ENCODE measurements at places on chromosomes 5 and 9.
A peak's percentile ranks its signal among the peaks of the same experiment; 100 is the strongest.

- no peak for DNase-seq
Measured at GRCh38 chr5:179852993-179853547, 5.5 kb downstream of the MRNIP start.

DNA sequence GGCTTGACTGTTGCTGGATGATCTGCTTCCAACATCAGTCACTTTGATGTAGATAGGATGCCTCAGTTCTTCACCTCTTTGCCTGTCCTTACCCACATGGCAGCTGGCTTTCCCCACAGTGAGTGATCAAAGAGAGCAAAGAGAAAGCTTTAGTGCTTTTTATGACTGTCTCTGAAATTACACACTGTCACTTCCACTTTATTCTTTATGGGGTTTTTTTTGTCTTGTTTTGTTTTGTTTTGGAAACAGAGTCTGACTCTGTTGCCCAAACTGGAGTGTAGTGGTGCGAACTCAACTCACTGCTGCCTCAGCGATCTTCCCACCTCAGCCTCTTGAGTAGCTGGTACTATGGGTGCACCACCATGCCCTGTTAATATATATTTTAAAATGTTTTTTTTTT is 32.4 kb upstream of the C5orf24 start:
- no peak for DNase-seq

- DNase-seq = no peak
Measured at GRCh38 chr5:158261674-158262367, 402.9 kb upstream of the CLINT1 start.

DNA sequence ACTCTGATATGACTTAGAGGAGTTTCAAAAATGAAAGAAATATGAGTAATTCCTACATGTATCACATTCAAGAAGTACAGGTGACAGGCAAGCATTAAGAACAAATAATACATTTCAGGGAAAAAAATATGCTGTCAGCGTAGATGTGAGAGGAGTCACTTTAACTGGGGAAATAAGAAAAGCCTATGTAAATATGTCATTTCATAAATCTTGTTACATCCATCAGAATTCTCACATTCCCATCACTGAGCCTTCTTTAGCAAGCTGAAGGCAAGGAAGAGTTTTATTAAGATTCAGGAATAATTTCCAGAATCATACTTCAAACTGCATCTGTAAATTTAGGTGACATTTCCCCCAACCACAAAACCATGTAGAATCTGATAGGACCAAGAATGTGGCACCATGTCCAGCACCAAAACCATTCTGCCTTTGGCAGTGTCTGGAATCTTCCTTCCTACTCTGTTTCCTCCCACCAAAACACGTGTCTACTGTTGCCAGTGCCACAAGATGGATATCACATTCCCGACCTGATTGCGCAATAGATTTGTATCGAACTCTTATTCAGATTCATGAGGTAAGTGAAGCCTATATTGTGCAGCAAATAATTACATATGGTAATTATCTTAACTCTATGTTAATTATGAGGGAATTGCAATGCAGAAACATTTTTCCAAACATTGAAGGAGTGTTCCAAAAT is 690.9 kb downstream of the ISL1 start:
- no peak for DNase-seq

- peak; percentile 75 for DNase-seq
Measured at GRCh38 chr5:133735346-133735745, 123.0 kb upstream of the FSTL4 start.

DNA sequence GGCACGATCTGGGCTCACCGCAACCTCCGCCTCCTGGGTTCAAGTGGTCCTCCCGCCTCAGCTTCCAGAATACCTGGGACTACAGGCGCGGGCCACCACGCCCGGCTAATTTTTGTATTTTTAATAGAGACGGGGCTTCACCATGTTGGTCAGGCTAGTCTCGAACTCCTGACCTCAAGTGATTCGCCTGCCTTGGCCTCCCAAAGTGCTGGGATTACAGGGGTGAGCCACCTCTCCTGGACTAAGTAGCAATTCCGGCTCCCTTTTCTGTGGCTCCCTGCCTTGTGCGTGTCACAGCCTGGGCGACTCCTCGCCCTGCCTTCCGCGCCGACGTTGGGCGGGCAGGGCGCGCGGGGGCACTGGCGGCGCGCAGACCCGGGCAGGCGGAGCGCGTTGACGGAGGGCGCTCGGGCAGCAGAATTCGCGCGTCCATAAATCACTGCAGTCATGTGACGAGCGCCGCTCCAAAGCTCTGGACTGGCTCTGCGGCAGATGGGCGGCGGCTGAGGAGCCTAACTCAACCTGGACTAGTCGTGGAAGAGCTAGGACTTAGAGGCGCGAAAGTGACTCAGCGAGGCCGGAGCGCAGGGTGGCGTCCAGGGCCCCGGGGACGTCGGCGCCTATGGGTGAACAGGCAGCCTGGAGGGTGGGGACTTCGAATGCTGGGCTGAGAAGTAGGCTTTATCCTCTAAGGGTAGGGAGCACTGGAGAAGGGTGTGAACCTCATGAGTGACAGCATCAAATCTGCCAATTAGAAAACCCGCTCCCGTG is 1.4 kb upstream of the CIZ1 start:
- peak; percentile 68 for DNase-seq

DNA sequence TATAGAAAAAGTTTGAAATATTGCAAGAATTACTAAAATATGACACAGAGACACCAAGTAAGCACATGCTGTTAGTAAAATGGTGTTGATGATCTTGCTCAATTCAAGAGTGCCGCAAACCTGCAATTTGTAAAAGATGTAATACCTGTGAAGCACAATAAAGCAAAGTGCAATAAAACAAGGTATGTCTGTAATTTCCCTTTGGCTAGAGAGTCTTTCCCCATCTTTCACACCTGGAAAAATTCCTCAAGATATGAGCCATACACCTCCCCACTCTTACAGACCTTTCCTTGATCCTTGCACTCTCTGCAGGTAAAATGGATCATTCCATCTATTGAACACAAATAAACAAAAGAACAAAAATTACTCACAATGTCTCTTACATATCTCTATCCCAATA is 597.8 kb downstream of the EFNA5 start:
- DNase-seq = no peak

DNA sequence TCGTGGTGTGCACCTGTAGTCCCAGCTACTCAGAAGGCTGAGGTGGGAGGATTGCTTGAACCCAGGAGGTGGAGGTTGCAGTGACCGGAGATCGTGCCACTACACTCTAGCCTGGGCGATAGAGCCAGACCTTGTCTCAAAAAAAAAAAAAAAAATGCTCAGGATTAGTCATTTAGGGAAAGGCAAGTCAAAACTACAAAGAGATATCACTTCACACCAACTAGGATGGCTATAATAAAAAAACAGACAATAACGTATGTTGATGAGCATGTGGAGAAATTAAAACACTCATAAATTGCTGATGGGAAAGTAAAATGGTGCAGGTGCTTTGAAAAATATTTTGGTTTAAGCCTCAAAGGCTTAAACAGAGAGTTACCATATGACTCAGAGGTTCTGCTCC is 6.3 kb upstream of the ANKRD34B start:
- no peak for DNase-seq
